Activated CD4-positive, alpha-beta T cell treated with anti-CD3 and anti-CD28 coated beads, Interleukin-2, amount 10 ng/mL, durations not matched to agents 7 days and 5 days (primary cell): ENCODE measurements at places on chromosomes 1 and 21.

- DNase-seq = no peak
Observed at GRCh38 chr21:37764691-37765090, 151.6 kb downstream of the KCNJ6 start.

DNA sequence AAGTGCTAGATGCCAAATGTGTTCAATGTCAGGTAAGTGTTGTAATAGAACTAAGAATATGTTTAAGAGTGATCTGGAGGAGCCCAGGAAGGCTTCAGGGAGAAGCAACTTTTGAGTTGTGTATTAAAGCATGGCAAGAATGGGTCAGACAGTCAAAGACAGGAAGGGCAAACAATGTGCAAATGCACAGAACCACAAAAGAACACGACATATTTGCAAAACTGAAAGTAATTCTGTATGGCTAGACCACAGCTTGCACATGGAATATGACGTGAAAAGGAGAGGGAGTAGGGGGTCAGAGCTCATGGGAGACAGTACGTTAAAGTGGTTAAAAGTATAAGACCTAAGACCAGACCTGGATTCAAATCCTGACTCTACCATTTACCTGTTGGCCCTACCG lies 7.1 kb upstream of the SORT1 start:
- peak; percentile 32 for DNase-seq

GRCh38 chr21:25878344-25878743 lies 143.6 kb downstream of the GABPA start:
- no peak for DNase-seq

- no peak for DNase-seq
Observed at GRCh38 chr1:205772607-205773032, 2.7 kb downstream of the RAB29 start.

DNA sequence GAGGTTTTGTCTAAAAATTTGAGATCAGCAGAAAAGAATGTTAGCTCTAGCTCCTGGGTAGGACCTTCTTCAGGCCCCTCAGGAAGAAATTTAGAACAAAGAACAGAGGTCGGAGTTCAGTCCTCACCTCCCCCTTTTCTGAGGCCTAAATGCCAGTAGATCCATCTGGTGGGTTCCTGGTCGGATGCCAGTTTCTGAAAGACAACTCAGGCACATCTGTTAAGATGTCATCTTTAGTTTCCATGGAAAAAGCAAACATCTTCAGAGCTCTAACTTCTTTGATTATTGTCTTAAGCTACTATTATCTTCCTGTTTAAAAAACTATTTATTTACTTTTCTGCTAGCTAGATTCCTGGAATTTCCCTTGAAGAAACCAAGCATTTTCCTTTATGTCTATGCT lies 37.1 kb upstream of the USP25 start:
- DNase-seq = no peak

- no peak for DNase-seq
Observed at GRCh38 chr1:106962591-106962990, 93.9 kb upstream of the PRMT6 start.

- DNase-seq = no peak
Observed at GRCh38 chr1:179251675-179252074, 22.2 kb upstream of the ABL2 start.

- DNase-seq = no peak
Observed at GRCh38 chr21:17352996-17353655, 159.7 kb upstream of the CXADR start.

- DNase-seq = no peak
Observed at GRCh38 chr1:192763243-192763642, 45.6 kb upstream of the RGS2 start.

DNA sequence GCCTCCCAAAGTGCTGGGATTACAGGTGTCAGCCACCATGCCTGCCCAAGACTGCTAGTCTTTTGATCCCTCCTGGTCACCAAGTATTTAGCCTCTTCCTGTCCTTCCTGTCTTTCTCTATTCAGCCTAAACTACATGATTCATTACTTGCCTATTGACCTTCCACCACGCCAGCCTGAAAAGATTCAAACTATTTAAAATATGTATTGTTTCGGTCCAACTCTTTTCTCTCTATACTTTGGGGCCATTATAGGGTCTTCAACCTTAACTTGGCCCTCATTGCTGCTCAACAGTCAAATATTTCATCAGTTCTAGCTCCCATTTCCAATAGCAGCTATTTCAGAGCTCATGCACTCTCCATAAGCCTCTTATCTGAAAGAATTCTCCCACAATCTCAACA lies 153.0 kb downstream of the TNFSF18 start:
- no peak for DNase-seq

- DNase-seq = no peak
Observed at GRCh38 chr1:162538815-162539431, 22.6 kb upstream of the UAP1 start.
